ENCODE measurements at places on chromosomes 1 and 21. TPM values are rescaled to one million over a fixed set of nuclear protein-coding genes. Genes with fewer than 3 reads are reported as not detected.

The FTCD gene
- total RNA-seq = 0.26 TPM

The SLC22A15 gene
- total RNA-seq = 12.7 TPM

The KIF26B gene
- total RNA-seq = 2.7 TPM

The HAX1 gene
- total RNA-seq = 86.8 TPM

The RIT1 gene
- total RNA-seq = 58.2 TPM
